ENCODE measurements at places on chromosomes 4 and X.

- DNase-seq = no peak
Measured at GRCh38 chr4:140286456-140286855, 87.0 kb upstream of the SCOC start.

DNA sequence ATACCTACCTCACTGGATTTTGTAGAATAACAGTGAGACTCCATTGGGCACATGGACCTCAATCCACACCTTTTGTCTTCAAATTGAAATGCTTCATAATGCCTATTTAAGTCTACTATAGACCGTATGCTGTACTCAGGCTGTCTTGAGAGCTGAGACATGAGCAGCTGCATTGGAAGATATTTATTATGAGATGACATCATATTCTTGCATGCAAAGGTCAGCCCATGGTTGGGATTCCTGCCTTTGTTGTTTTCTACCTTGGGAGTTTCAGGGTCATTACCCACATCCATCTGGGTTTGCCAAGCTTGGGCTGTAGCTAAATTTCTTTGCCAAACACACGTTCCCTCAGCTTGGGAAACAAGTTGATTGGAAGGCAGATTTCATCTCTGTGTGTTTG lies 33.2 kb upstream of the MAMLD1 start:
- DNase-seq = no peak

DNA sequence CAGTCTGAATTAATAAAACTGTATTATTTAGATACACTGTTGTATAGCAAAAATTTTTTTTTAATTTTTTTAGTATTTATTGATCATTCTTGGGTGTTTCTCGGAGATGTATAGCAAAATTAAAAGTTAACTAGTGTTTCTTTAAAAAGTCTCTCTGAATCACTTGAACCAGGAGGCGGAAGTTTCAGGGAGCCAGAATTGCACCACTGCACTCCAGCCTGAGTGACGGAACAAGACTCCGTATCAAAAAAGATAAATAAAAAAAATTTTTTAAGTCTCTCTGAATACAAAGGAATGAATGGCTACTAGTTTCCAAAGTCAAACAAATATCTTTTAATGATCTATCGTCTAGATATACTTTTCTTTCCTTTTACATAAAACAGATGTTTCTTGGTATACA lies 64.4 kb downstream of the ELF2 start:
- no peak for DNase-seq

- no peak for DNase-seq
Measured at GRCh38 chrX:66677430-66677829, 38.6 kb upstream of the EDA2R start.

DNA sequence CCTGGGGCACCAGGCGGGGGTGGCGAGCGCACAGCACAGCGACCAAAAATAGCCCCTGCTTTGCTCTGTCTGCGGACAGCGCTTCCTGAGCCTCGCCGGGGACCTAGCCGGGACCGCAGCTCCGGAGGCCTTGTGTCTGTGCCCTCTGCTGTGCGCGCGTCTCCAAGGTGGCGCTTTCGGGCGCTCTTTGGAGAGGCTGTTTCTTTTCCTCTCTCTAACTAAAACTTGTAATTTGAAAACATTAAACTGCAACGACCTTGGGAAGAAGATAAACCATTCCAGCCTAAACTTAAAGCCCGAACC lies 3.4 kb downstream of the ARX start:
- DNase-seq = no peak

DNA sequence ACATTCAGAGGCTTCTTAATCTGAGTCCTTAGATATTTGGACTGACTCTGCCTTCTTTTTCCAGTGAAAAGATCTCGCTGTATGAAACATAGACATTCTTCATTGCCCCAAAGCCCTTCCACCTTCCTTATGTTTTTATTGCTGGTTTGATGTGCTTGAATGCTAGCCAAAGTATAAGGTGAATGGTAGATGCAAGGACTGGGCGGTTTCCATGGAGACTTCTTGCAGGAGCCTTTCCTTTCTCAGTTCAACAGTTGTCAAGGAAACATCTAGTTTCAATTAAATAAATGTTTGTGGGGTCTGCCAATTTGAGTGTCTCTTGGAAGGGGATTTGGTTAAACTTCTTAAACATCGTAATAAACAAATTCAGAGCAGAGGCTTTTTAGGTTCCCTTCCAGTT lies 46.0 kb downstream of the REPS2 start:
- DNase-seq = no peak
